HAP-1 (cell line): ENCODE measurements at places on chromosomes 3 and 15.

DNA sequence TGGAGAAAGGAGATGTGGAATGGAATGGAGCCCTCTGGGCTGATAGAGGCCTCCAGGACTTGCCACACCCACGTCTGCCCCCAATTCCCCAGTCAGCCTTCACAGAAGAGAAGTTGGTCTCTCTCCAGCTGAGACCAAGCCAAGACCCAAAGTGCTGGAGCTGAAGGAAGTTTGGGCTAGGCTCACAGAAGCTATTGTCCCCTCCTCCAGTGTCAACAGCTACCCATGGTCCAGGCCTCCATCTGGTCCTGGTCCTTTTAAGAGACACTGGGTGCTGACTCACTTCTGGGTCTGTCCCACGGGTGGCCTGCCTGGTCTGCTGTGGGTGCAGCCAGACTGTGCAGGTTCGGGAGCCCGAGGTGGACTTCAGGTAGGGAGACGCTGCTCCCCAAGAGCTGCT, 179.8 kb downstream of the APBA2 start:
- DNase-seq, result no peak

- DNase-seq, result no peak
Measured at GRCh38 chr3:31352331-31352730, 180.4 kb upstream of the STT3B start.

DNA sequence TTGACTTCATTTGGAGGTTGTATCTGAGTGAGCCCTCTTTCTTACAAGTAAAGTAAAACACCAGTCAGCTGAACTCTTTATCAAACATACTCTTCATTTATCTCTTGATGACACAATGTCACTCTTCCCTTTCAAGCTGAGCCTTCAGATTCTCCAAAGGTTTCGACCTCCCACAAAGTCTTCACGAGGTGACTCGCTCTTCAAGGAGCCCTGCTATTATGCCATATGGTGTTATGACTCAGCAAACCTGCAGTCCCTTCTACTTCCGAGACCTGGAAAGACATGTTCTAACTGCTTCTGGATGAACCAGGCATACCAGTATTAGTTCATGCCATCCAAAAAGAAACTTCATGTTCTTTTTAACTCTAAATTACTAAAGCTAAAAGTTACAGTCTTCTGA, 23.1 kb downstream of the AADAC start:
- no peak for DNase-seq

DNA sequence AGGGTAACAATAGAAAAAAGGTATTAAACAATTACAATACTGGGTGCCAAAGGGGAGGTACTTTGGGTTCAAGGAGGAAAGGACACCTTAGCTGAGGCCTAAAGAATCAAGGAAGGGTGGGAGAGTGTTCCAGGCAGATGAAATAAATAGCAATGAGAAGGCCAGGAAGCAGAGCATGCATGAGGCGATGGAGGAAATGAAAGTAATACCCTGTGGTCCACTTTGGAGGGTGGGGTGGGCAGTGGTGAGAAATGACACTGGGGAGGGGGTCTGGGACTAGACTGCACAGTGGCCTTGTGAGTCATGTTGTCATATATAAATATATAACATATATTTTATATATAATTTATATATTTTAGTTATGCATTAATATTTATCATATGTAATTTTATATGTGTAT, 55.9 kb downstream of the BHLHE40 start:
- no peak for DNase-seq

DNA sequence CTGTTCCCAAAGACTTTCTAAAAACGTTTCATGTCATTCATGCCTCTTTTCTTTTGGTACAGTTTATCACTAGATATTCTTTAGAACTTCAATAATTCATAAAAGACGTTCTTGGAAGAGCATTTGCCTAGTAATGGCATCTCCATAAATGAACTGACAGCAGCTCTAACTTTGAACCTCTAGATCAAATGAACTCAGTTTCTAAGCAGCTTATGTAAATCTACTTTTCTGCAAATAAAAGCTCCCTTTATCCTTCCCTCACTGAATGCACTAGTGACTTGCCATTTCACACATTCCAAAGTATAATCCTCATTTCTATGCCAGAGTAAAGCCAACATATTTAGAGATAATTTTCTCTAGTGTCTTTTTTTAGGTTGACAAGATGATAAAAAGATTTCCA, 85.2 kb downstream of the ZMAT3 start:
- DNase-seq, result no peak

DNA sequence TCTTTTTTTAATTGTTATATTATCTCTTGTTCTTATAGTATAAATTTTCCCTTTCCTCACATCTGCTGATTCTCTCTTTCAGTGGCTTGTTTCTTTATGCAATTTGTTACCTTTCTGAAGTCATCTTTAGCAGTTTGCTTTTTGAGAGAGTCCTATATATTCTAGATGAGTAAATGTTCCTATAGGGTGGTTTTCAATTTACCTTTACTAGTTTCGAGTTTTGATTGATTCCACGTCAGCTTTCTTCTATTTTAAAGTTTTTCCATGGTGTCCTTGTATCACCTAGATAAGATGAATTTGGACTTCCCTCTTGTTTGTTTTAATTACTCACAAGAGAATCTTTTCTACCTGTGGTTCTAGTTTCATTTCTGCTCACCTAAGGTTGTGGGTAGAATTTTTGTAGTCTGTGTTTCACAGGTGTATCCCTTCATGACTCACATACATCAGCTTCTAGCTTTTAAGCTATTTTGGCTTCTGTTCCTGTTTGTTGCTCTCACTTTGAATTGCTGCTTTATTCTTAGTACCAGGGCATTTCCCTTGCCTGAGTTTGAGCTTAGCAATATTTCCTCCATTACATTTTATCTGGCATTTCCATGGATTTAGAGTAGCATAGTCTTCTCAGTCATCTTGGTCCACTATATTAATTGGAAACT, 6.4 kb downstream of the TEX9 start:
- DNase-seq, result no peak

- DNase-seq, result no peak
Measured at GRCh38 chr15:73038220-73038619, 14.0 kb upstream of the NEO1 start.

DNA sequence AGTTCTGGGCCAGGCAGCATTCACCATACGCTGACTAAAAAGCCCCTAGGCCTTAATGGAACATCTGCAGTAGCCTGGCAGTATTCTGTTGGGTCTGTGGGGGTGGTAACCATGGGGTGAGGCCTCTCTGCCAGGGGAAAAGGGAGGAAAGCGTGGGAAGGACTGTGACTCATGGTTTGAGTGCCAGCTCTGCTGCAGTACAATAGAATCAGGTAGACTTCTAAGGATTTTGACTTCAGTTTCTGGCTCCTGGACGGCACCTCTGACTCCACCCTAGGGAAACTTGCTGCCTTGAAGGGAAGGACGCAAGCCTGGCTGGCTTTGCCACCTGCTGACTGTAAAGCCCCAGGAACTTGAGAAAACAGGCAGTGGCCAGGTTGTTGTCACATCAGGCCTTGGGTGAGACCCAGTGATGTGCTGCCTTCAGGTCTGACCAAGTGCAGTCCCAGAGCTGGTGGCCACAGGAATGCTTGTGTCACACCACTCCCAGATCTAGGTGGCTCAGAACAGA, 148.6 kb downstream of the SUCNR1 start:
- DNase-seq, result no peak

DNA sequence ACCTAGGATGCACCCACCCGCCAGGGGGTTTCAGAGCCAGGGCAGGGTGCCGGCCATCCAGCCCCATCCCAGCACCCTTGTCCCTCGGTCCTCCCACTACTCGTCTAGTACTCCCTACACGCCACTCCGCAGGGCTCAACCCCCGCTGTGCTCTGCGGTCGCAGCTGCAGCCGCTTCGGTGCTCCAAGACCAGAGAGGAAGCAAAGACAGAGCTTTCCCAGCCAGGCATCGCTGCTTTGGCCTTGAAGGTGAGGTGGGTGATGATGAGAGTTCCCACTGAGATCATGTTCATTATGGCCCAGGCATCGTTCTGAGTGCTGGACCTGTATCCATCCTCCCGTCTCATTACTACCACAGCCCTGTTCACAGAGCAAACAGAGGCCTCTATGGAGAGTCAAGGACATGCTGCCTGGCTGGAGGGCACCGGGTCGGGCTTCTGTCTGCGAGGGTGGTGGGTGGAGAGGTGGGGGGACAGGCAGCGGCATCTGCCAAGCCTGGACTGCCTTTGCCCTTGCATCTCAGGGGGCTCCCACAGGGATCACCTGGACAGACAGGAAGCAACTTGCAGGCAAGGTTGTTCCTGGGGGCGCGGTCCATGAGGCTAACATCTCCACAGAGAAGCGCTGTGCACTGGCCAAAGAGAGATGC, 66.9 kb downstream of the KLF13 start:
- DNase-seq, result no peak

DNA sequence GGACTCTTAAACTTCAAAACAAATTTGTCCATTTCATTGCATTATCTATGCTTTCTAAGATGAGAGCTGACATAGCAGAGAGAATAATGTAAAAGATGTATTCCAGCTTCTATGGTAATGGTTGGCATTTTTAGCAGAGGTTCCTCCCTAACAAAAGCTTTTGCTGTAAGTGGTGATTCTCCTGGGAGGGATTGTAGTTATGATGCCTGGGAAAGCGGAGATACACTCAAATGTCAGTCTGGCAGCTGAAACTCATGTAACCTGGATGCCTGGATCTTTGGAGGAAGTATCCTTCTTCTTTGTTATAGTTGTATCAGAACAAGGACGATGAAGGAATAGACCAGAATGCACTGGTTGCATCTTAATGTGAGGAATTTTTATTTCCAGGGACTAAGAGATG, 7.5 kb downstream of the CHL1 start:
- no peak for DNase-seq

- DNase-seq, result no peak
Measured at GRCh38 chr15:25890529-25890928, 27.4 kb upstream of the ATP10A start.

DNA sequence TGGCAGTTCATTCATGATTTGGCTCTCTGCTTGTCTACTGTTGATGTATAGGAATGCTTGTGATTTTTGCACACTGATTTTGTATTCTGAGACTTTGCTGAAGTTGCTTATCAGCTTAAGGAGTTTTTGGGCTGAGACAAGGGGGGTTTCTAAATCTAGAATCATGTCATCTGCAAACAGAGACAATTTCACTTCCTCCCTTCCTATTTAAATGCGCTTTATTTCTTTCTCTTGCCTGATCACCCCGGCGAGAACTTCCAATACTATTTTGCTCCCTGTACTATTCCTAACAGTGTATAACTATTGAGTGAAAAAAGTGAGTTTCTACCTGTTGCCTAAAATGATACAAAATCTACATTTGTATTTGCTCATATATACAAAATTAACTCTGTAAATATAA, 128.3 kb downstream of the ULK4 start:
- DNase-seq, result no peak

DNA sequence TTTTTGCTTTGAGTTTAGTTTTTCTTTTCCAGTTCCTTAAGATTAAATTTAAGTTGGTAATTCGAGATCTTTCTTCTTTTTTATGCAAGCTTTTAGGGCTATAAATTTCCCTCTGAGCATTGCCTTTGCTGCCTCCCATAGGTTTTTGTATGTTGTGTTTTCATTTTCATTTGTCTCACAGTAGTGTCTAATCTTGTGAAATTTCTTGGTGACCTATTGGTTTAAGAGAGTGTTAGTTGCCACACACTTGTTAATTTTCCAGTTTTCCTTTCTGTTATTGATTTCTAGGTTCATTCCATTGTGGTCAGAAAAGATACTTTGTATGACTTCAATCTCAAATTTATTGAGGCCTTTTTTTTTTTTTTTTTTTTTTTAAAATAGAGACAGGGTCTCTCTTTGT, 18.3 kb upstream of the IL20RB start:
- DNase-seq, result no peak

DNA sequence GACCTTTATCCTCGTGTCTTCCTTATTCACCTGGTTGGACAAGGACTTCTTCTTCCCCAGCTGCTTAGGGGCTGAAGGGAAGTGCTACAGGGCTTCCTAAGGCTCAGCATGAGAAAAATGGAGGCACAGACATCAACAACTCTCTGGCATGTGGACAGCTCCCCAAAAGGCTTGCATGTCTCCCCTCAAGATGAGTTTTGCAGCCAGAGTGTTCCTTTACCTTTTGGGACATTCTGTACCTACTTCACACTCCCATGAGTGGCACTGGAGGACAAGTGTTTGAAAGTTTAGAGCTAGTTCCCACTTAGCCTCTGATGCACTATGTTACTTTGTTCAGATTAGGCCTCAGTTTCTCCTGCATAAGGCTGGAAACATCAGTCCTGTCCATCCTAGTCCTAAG, 77.1 kb upstream of the HACD2 start:
- DNase-seq, result no peak

DNA sequence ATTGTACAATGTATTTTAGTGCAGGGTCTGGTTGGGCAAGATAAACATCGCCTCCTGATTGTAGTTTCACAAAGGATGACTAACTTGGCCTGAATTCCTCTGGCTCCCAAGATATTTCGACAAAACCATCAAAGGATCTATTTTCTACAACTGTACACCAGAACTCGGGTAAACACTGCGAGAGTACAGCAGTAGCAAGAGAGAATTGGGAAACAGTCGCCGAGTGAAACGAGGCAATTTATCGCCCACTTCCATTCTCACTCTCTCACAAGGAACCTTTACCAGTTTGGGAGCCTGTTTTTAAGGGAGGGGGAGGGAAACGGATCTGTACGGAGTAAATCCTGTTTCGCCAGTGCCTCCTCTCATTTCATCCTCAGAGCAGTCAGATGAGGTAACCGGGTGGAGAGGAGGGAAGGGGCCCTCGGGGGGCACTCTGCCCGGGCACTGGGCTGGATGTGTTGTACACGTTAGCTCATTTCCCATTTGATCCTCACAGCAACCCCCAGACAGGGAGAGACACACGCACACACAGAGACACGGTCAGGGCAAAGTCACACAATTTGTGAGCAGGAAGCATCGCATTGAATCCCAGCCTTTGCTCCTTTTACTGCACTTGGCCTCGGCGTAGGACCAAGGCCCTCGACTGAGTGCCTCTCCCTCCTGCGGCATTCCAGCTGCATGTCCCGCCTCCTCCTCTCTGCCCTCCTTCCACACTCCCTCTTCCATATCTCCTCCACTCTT, 120.1 kb downstream of the LIPC start:
- DNase-seq, result no peak

GRCh38 chr3:66428733-66429132, 72.1 kb downstream of the LRIG1 start:
- no peak for DNase-seq
